ENCODE measurements at places on chromosomes 2 and 18.

DNA sequence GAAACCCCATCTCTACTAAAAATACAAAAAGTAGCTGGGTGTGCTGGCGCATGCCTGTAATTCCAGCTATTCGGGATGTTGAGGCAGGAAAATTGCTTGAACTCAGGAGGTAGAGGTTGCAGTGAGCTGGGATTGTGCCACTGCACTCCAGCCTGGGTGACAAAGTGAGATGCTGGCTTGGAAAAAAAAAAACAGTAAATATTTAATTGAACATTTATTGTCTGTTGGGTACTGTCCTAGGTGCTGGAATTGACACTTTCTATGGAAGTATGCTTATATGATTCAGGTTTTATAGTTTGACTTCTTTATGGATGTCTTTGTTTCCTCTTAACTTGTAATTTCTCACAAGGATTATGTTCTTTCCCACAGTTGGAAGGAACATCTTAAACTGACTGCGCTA lies 633.1 kb upstream of the SETBP1 start:
- no peak for DNase-seq

GRCh38 chr2:195674491-195675221 lies 17.6 kb downstream of the SLC39A10 start:
- DNase-seq, result no peak

- no peak for DNase-seq
Measured at GRCh38 chr2:187900021-187900420, 345.8 kb upstream of the TFPI start.

DNA sequence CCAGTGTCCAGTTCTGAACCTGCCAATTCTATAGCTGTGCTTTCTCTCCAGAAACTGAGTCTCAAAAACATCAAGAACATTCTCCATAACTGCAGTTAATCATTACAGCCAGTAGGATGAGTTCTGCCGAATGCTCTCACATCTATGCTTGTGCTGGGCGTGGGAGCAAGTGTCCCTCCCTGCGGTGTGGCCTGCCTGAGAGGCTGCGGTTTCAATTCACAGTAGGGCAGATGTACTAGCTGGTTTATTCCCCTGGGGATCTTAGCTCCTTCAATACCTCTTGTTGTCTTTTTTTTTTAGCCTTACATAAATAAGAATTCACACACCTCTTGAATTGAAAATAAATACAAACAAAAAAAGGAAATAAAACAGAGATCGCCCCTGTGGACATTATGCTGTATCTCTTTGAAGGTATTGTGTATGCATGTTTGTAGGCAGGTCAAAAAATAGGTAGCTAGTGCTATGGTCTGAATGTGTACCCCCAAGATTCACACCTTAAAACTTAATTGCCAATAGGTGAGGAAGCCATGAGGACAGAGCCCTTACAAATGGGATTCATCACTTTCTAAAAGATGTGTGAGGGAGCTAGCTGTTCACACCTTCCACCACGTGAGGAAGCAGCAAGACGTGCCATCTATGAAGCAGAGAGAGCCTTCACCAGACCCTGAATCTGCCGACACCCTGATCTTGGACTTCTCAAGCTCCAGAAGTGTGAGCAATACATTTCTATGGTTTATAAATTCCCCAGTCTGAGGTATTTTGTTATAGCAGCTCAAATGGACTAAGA lies 74.3 kb downstream of the BCL2L11 start:
- peak; percentile 38 for DNase-seq

GRCh38 chr2:158484892-158485556 lies 28.3 kb downstream of the PKP4 start:
- DNase-seq, result no peak
